Mucosa of descending colon (tissue), 3 donors: ENCODE measurements at places on chromosomes 5 and 9. TPM values are rescaled to one million over a fixed set of nuclear protein-coding genes. Genes with fewer than 3 reads are reported as not detected.

The BARX1 gene
- total RNA-seq: 0.17 TPM

The NXNL2 gene
- total RNA-seq: not detected

The ZNF366 gene
- total RNA-seq: 0.96 TPM

DNA sequence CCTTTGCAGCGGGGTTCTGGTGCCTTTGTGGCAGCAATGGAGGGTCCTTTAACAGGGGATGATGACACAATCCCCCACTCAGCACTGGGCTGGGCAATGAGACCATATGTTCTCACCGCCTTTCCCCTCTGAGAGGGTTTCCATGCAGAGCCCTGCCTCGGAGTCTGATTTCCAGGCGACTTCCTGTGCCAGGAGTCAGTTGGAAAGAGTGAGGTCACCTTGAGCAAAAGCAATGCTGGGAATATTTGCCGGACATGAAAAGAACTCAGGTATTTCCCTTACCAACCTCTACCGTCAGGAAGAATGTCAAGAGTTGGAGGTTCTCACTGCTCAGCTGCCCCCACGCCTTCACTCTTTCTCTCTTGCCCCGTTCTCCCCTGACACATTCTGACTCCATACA lies 284.2 kb upstream of the IRX1 start:
- no peak for DNase-seq
